ENCODE measurements at places on chromosomes 7 and 10. TPM values are rescaled to one million over a fixed set of nuclear protein-coding genes. Genes with fewer than 3 reads are reported as not detected.

GRCh38 chr10:68138526-68138925 is 29.2 kb downstream of the MYPN start:
- no peak for DNase-seq

DNA sequence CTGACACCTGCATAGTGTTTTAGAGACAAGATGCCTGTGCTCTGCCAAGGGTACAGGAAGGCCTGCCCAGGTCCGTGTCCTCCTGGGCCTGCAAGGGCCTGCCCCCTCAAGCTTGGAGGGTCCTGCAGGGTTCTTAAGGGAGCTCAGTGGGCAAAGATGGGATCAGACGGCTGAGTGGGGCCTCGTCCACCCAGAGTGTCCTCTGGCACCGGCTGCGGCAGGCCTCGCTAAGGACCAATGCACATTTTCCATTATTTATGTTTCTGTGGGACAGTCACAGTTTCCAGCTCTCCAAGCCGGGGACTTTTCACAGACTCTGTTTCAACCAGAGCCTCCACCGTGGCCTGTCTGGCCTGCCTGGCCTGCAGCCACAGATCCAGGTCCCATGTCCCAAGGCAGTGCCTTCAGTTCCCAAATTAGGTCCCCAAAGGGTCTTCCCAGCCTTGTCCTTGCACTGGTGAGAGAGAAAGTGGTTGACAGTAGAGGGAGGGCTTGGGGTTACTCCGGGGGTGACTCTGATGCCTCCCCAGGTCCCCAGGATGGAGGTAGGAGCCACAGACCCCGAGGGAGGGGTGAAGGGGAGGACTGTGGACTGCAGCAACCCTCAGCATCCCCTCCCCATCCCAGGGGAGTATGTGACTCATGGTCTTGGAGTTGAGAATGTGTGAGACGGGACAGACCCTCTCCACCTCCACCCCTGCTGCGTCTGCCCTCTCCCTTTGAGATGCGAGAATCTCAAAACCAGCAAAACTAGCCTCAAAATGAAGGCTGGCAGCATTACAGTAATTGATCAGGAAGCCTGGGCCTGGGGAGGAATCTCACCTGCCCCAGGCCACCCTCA is 14.8 kb downstream of the MYL10 start:
- DNase-seq: no peak

DNA sequence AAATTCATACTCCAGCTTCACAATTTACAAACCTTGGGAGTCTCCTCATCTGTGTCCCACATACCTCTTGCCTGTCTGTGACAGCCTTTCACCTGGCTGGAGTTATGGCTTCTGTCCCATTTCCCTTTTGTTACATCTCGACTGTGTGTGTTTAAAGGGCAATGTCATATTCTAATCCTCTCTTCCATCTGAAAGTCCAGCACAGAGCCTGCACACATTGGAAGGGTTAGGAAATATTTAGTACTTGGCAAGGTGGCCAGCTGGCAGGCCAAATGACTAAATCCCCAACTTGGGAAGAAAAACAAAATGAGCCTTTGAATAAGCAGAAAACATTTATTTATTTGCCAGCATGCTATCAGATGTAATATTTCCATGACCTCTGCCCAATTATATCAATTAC is 120.1 kb upstream of the STK17A start:
- DNase-seq: no peak

- no peak for DNase-seq
Observed at GRCh38 chr7:106099539-106099938, 12.6 kb downstream of the SYPL1 start.

DNA sequence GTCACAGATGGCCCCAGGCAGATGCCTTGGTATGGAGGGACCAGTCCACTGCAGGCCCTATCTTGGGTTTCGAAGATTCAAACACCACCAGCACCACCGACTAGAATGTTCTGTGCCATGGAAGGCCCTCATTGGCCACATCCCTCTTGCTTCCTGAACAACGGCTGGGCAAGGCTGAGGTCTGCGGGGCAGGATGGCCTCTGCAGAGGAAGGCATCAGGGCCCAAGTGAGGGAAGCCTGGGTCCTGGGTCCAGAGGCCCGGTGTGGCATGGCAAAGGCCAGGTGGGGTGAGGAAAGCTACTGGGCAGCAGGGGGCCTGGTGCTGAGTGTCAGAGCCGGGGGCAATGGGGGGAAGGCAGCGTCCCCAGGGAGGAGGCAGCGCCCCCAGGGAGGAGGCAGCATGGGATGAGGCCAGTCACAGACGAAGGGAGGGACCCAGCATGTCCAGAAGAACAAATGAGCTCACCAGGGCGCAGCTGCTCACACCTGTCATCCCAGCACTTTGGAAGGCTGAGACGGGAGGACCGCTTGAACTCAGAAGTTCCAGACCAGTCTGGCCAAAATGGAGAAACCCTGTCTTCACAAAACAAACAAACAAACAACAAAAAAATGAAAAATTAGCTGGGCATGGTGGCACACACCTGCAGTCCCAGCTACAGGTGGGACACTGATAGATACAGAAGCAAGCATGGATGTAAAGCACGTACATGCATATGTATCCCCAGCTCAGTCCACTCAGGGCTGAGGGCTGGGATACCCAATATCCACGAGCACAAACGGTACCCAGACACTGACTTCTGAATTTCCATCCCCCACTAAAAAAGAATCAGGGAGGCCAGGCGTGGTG is 64.4 kb downstream of the PROSER2 start:
- DNase-seq: no peak

GRCh38 chr7:128937647-128938543 is at the start of gene IRF5:
IRF5 (plus strand) TSS chr7:128937927; CDS start chr7:128942082, 4,155 bp downstream.
- DNase-seq: no peak

Gene PUS7
- total RNA-seq: 12.6 TPM

Gene LIPJ
- 0.19 TPM for total RNA-seq

All from omental fat pad (tissue), 4 donors.